ENCODE measurements at places on chromosomes 7 and 10.

DNA sequence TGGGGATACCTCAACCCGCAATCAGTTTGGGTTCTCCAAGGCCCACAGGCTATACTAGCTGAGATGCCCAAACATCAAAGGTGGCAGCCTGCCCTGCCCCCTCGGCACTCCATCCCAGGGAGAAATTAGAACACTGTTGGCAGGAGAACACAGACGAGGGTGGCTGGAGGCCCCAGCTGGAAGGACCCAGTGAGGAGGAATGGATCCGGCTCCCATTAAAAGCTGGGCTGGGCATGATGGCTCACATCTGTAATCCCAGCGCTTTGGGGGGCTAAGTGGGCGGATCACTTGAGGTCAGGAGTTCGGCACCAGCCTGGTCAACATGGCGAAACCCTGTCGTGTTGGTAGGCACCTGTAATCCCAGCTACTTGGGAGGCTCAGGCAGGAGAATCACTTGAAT is 199.9 kb upstream of the GNAI1 start:
- no peak for DNase-seq

- no peak for DNase-seq
Measured at GRCh38 chr10:27225011-27225590, 15.5 kb downstream of the ACBD5 start.

DNA sequence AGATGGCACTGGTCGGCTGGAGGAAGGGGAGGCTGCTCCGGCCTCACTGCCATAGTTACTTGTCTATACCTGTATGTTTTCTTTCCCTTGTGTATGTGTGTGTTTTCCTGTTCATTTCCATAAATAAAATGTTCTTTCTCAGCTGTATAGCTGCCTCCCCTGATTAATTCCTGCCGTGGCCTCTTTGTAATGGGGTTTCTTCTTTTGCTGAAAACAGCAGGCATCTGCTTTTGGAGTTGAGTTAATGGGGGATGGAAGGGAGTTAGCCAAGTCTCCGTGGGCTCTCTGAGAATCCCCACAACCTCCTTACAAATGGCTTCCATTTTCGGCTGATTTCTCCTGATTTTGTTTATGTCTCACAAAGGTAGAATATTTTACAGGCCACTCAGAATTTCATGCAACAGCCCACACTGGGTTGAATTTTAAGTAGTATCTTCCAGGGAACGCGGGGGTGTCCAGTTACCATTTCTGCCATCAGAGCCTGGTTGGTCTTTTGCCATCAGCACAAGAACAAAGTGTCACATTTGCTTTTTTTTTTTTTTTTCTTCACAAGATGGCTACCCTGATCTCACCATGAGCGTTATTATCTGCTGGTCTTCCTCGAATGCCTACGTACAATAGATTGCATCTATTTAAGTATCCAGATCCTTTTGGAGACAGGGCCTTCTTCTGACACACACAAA is 88.1 kb upstream of the NRP1 start:
- no peak for DNase-seq

DNA sequence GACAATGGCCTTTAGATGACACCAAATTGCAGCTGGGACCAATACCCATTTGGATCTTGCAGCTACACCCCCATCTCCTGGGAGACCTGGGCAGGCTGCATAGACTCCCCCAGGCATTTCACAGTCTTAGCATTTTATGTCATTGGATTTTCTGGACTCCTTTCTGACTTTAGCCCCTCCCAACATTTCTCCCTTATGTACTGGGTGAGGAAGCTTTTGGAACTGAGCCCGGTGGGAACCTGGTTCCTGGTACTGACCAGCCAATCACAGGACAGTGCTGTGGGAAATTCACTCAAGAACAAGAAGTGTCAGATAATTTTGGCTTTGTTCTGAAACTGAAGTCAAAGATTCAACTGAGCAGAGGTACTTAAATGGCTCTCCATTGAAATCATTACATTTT is 177.7 kb downstream of the ACTR3B start:
- DNase-seq = no peak

DNA sequence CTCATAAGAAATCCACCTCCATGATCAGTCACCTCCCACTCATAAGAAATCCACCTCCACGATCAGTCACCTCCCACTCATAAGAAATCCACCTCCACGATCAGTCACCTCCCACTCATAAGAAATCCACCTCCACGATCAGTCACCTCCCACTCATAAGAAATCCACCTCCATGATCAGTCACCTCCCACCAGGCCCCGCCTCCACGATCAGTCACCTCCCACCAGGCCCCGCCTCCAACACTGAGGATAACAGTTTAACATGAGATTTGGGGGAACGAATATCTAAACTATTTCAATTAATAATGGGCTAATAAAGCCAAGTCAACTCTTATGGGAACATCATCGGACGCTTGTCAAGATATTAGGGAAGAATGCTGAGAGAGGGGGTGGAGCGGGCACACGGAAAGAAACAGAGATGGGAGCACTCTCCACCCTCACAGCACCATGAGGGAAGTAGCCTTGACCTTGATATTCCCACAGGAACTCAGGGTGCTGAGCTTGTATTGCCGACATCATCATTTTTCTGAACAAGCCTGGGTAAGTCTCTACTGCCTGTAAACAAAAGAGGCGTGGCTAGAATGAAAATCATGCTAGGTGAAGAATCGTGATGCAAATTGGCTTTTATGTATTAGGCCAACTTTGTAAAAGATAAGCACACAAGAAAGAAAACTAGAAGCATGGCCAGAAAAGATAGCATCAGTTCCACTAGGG is 303.5 kb upstream of the KLF6 start:
- no peak for DNase-seq

GRCh38 chr7:29806208-29806994 is at the start of gene WIPF3:
Gene WIPF3, plus strand, starts transcription at chr7:29806508. Its CDS starts 28,217 bp downstream, at chr7:29834725.
- peak; percentile 14 for DNase-seq

GRCh38 chr7:70607759-70608158 is 524.2 kb upstream of the GALNT17 start:
- DNase-seq = no peak

DNA sequence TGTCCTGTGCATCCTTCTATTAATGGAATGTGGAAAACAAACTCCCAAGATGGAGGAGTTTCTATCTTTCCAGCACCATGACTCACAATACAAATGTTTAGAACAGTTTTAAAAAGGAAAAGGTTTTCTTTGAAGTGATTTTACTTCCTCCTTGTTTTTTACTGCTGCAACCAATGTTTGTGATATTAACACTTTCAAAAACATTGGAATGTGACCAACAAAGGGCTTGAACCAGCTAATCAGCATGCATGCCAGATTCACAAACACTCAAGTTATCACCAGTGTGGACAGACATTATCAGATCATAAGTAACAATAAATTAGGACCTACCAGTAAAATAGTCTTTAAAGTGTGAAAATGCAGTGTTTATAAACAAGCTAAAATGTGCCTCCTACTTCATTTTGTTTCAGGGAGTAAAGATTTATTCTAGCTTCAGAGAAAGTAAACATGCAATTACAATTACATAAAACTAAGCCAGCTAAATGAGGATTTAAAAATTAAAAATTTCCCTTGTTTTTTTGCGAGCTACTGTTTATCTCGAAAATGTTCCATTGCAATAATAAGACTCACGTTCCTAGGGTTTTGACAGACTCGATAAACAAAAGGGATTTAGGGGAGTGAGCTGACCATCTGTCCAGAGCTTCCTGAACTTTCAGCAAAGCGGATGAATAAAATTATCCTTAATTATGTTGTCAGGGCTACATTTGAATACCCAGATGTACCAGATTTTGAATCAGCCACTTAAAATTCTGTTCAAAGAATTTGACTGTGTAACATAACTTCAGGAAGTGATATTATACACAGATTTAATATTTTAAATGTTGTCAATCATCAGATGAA is 29.8 kb downstream of the CPVL start:
- no peak for DNase-seq

- DNase-seq = no peak
Measured at GRCh38 chr10:59819683-59820082, 66.4 kb upstream of the MRLN start.

Measured in erythroblast (primary cell).